ENCODE measurements at places on chromosomes 4 and X.
A peak's percentile ranks its signal among the peaks of the same experiment; 100 is the strongest.

GRCh38 chr4:180827232-180828009, 1415.8 kb upstream of the TENM3 start:
- peak; percentile 24 for DNase-seq

- no peak for DNase-seq
These were observed 841 bp downstream of the ACOT9 start for GRCh38 chrX:23742174-23742696.

GRCh38 chr4:14726441-14726840, 275.8 kb upstream of the CPEB2 start:
- no peak for DNase-seq

GRCh38 chr4:166846939-166847338, 387.4 kb downstream of the SPOCK3 start:
- no peak for DNase-seq

DNA sequence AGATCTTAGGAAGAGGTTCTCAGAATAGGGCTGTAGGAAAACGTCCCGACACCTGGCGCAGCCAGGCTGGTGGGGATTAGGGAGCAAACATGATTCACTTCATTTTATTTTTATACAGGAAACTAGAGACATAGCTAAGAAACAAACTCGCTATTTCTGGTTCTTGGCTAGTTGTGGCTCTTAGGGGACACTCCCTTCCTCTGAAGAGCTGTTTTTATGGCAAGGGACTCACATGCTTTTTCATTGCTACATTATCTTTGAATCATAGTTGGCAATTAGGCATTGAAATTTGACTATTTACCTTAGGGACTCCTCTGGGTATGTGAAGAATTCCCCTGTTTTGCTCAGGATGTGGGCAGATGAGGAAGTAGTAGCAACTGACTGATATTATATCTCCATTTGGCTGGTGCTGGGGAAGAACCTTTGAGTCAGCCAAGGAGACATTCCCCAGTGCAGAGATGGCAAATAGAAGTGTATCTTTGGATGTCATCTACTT, 174.5 kb downstream of the SMIM20 start:
- DNase-seq, result peak; percentile 37

GRCh38 chrX:69361311-69361845, 142.7 kb upstream of the NALF2 start:
- no peak for DNase-seq

- no peak for DNase-seq
These were observed 17.5 kb upstream of the BMP15 start for GRCh38 chrX:50893047-50893446.

DNA sequence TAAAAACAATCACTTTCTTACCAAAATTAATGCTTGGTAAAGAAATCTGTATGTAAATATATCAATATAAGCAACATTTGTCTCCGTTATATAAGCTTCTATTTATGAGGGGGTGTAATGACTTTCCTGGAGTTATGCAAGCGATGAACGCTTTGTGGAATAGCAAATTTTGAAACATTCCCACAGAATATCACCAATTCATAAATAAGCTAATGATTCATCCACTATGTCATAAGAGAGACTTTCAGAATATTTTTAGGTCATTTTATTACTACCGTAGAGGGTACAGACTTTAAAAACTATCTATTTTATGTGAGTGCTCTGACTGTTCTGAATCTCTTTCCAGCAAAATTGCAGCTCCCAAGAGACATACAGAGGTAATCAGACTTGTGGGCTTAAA, 179.5 kb upstream of the FTHL17 start:
- DNase-seq, result no peak

- no peak for DNase-seq
These were observed 224.1 kb downstream of the NLGN4X start for GRCh38 chrX:6004529-6004928.

DNA sequence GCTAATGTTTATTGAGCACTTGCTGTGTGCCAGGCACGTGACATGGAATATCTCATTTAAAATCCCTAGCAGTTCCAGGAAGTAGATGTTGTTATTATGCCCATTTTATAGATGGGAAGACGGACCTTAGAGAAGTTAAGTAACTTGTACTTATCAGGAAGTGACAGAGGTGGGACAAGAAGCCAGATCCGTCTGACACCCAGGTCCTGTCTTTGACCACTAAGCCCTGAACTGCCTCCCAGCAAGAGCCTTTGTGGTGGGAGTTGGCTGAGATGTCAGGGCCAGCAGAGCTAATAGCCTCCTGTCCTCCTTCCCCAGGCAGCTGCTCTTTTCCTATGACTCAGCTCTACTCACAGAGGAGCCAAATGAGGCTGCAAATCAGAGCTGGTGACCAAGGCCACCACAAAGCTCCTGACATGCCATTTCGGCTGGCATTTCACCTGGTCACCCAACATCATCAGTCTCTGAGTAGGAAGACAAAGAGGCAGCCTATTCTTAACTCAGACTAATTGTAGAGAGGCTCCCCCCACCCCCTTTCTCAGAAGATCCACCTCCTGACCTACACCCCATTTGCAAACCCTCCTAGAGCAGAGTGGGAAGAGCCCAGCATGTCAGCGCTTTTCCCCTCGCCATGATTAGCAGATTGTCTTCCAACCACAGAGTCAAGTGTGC, 175.1 kb upstream of the KIT start:
- DNase-seq, result no peak

DNA sequence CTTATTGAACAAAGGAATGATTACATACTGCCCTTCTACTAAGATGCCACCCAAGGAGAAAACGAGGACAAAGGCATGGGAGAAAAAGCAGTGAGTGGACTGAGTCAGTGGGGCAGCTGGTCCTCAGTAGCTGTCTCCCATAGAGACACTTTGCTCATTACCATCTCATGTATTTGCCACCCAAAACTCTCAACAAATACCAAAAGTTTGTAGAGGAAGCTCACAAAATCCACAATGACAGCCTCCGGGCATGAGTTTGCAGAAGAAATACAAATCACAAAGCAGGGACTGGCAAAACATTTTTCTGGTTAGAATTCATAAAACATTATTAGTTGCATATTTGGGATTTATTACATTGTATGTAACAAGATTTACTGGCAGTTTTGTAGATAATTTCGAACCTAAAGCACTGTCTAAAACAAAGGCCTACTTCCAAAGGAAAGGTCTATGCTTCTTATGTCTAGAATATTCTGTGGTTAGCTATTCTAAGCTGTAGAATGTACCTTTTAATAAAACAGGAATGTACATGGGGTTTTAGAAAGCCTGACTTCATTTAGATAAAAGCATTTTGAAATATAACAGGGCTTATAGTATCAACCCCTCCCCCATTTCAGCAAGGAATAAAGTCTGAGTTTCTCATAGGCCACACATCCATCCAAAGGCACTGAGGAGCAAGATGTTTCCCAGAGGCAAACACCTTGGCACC, 17.7 kb downstream of the PCDH18 start:
- DNase-seq, result no peak

GRCh38 chr4:41532882-41533281, 5.1 kb upstream of the LIMCH1 start:
- no peak for DNase-seq

DNA sequence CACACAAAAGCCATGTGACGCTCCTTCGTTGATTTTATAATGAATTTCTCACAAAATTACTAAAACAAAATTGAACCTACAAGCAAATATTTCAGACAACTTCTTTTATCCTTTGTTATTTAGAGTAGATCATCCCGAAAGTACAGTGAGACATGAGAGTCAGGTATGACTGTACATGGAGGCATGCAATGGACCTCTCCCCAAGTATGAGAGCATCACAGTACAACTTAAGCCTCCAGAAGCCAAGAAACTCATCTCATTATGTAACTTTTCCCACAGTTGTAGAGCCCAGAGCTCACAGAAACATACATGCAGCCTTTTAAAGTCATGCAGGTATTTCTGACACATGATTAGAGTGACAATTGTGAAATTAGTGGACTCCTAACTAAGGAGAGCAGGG, 167.7 kb downstream of the PAPSS1 start:
- no peak for DNase-seq

GRCh38 chr4:16489226-16489625, 263.0 kb upstream of the TAPT1 start:
- DNase-seq, result no peak

DNA sequence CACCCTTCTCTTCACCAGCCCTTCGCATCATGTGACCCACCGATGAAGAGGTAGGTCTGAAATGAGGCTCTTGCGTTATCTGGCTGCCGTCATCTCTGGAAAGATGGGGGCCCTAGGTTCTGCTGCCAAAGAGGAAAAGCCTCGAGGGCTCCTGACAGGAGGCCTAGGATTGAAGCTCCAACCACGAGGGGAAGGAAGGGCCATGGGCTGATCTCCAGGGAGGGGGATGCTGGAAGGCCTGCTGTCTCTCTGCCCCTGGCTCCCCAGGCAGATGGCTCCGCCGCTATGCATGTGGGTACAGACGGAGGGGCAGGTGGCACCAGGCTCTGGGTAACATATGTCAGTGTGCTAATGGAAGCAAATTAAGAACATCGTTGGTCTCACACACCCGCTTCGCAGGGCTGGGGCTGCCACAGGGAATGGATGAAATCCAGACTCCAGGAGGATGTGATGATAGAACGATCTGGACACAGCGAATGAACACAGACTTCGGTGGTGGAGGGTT, 44.9 kb downstream of the AFAP1 start:
- no peak for DNase-seq

- no peak for DNase-seq
These were observed 52.2 kb downstream of the CXorf49B start for GRCh38 chrX:71815121-71815905.

- no peak for DNase-seq
These were observed 15.9 kb upstream of the F11 start for GRCh38 chr4:186249785-186250754.

- DNase-seq, result no peak
These were observed 425.2 kb upstream of the FTHL17 start for GRCh38 chrX:31497086-31497485.

- DNase-seq, result no peak
These were observed 41.2 kb upstream of the APLN start for GRCh38 chrX:129695937-129696336.

- no peak for DNase-seq
These were observed 91.2 kb downstream of the GPRIN3 start for GRCh38 chr4:89216422-89216821.

DNA sequence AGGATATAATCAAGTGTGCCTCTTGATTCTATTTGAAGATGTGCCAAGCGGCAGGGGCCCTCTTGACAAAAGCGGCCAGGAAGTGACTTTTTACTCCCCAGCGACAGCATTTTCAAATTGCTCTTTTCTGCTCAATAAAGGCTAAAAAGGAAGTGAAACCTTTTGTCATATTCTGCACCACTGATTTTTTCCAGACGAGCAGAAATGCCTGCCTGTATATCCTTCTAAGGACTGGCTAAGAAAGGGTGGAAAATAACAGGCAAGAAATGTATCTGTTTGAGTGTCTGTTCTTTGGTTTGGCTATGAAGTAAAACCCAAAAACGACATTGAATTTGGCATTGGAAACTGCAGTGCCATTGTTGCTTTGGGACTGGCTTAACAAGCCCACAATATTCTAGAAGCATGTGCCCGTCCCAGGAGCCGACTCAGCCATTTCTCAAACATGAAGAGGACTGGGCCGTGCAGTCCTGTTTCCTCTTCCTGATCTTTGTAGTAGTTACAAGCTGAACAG, 25.4 kb downstream of the TMSB4X start:
- DNase-seq, result no peak

DNA sequence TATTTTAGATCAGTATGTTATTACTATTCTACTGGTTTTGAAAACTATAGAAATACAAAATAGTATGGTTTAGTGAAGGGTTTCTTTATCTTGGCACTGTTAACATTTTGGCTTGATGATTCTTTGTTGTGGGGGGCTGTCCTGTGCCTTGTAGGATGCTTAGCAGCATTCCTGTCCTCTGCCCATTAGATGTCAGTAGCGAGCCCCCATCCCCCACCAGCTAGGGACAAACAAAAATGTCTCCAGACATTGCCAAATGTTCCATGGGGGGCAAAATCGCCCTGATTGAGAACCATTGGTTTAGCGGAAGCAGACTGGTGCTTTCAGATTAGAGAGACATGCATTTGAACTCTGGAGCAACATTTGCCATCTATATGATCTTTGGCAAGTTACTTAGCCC, 23.3 kb downstream of the SPARCL1 start:
- DNase-seq, result no peak

DNA sequence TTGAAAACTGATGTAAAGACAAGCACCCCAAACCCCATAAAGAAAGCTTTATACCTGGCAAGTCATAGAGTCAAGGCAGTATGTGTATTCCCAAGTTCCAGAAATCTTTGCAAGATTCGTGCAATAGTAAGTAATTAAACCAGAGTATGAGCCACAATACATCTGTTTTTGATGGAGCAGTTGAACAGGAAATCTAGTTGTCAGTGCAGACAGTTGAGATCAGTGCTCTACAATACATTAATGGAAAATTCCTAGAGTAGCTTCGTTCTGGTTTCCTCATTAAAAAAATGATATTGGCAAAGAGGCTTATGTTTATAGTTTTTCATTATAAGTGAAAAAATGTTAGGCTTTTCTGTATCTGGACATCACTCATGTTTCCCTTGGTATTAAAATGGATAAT, 575.3 kb downstream of the TRIML1 start:
- no peak for DNase-seq

- DNase-seq, result peak; percentile 49
These were observed 28.7 kb upstream of the RBMX start for GRCh38 chrX:136909119-136909705.

GRCh38 chrX:76971393-76972376, 475.5 kb upstream of the FGF16 start:
- DNase-seq, result no peak

GRCh38 chr4:182937268-182938204, 20.4 kb upstream of the DCTD start:
- no peak for DNase-seq

DNA sequence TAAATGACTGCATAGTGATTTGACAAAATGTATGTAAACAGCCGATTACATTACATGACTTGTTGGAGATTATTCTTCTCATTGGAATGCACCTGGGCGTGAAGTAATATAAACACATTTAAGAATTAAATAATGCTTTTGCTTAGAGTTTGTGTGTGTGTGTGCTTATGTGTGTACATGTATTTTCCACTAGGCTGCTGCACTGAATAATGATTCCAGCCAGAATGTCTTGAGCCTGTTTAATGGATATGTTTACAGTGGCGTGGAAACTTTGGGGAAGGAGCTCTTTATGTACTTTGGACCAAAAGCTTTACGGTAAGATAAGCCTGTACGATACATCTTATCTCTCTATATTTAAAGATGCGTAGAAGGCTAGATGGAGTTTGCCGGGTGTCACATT, 12.6 kb downstream of the NEIL3 start:
- no peak for DNase-seq

DNA sequence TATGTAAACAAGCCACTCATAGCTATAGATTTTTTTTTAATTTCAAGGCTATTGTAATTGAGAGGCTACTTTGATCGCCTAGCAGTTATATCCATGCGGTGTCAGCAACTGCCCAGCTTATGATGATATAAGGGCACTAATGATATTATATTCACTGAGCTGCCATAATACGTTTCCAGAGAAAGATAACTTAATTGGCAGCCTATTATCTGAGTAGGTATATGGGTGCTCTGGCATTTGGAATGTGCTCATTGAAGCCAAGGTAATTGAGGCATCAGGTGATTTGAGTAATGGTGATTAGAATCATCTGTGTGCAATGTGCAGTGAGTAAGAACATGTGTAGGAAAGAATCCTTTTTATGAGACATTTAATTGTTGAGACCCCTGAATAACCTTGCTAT, 490.0 kb downstream of the CENPC start:
- DNase-seq, result no peak

- DNase-seq, result no peak
These were observed 718 bp downstream of the RAB40A start for GRCh38 chrX:103518571-103518970.
